ENCODE measurements at places on chromosomes 12 and 14.

DNA sequence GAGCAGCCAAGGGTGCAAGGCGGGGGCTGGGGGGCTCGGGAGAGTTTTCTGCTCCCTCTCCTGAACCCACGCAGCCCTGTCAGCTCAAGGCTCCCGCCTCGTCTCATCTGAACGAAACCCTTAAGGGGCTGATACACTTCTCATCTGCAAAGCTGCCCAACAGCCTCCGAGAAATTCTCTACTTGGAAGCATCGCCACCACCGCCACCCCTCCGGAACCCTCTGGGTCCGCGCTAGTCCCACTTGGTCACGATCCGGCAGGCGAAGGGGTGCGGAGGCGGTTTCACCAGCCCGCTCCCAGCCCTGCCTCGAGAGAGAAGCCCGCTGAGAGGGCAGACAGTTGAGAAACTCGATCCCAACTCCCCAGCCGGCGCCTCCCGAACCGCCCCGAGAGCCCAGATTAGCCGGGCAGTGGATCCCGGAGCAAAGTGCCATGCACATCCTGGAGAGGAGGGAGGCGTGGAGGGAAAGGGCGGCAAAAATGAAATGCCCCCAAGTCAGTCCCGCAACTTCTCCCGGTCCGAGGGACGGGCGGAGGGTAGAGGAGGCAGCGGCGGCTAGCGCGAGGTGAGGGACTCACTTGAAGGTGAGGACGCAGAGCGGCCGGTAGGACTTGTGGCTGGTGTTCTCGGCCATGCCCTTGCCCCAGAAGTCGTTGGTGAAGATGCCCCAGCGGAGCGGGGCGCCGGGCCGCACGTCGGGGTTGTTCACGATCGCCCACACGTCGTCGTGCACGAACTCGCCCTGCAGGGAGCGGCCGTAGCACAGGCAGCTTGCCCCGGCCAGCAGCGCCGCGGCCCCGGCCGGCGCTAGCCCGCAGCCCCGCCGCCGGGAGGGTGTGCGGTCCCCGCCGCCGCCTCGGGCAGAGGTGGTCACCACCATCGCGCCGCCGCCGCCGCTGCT, 620 bp downstream of the TMTC1 start:
- DNase-seq = no peak

GRCh38 chr12:88805692-88806091, 225.4 kb upstream of the KITLG start:
- no peak for DNase-seq

- DNase-seq = no peak
Measured at GRCh38 chr12:53677800-53678148, 1.9 kb upstream of the ATP5MC2 start.

- no peak for DNase-seq
Measured at GRCh38 chr14:91373591-91374254, 43.9 kb downstream of the CCDC88C start.

DNA sequence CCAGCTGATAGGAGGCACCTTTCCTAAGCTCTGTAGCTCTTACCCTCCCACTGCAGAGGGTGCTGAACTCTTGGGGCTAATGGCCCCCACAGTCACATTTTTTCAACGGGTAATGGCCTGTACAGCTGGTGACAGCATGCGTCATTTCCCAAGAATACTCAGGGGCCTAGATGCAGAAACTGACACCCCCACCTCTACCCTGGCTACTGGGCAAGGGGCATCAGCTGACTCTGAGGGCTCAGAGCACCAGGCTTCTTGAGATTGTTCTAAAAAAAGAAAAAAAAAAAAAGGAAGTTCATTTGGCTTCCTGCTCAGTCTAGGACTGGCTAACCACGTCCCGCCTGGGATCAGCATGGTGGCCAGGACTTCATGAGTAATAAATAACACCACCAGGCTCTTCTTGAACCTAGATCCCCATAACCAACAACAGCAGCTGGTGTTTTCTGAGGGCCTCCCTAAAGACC, 35.2 kb downstream of the ZFP36L1 start:
- DNase-seq = no peak

- DNase-seq = no peak
Measured at GRCh38 chr12:115213538-115214016, 529.6 kb upstream of the TBX3 start.

- no peak for DNase-seq
Measured at GRCh38 chr14:77322250-77322902, 1.5 kb downstream of the GSTZ1 start.

GRCh38 chr12:92029902-92030586, 115.6 kb downstream of the BTG1 start:
- DNase-seq = no peak

- no peak for DNase-seq
Measured at GRCh38 chr12:93970900-93971688, 177.3 kb upstream of the PLXNC1 start.

- no peak for DNase-seq
Measured at GRCh38 chr12:45893240-45893639, 97.1 kb downstream of the SCAF11 start.

GRCh38 chr12:53505555-53506449, 1.5 kb downstream of the NPFF start:
- DNase-seq = no peak

GRCh38 chr12:111249018-111249370, 119.9 kb downstream of the PHETA1 start:
- no peak for DNase-seq

DNA sequence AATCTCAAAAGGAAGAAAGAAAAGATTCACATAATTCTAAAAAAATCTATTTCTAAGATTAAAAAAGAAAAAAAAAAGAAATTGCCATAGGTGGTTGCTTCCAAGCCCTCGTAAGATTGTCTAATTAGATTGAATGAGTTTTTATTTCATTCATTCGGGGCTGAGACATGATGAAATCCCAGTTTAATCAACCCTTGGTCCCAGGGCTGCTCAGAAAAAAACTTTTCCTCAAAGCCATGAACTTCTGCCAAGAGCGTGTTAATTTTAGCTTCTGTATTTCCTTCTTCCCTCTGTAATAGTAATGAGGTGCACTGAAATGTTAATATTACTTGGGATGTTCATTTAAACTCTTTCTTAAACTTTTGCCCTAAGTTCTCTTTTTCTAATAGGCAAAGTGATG, 62.6 kb downstream of the TMEM132D start:
- no peak for DNase-seq

GRCh38 chr12:28802706-28803438, 346.2 kb upstream of the FAR2 start:
- no peak for DNase-seq

DNA sequence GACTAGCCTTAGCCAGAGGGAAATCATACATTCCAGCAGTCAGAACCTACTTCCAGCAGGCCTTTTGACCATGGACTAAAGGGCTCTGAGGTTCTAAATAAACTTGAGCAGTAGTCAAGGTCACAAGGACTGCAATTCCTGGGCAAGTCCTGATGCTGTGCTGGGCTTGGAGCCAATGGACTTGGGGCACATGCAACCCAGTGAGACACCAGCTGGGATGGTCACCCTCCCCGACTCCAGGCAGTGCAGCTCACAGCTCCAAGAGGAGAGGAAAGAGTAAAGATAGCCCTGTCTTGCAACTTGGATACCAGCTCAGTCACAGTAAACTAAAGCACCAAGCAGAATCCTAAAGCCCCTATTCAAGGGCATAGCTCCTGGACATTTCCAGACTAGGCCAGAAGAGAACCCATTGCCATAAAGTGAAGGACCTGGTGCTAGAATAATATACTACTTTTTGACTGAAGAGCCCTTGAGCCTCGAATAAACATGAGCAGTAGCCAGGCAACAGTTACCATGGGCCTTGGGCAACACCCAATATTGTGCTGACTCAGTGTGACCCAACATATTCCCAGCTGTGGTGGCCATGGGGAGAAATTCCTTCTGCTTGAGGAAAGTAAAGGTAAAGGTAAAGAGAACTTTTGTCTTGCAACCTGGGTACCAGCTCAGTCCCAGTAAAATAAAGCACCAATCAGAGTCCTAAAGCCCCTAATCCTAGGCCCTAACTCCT, 226.2 kb upstream of the CLEC14A start:
- no peak for DNase-seq

DNA sequence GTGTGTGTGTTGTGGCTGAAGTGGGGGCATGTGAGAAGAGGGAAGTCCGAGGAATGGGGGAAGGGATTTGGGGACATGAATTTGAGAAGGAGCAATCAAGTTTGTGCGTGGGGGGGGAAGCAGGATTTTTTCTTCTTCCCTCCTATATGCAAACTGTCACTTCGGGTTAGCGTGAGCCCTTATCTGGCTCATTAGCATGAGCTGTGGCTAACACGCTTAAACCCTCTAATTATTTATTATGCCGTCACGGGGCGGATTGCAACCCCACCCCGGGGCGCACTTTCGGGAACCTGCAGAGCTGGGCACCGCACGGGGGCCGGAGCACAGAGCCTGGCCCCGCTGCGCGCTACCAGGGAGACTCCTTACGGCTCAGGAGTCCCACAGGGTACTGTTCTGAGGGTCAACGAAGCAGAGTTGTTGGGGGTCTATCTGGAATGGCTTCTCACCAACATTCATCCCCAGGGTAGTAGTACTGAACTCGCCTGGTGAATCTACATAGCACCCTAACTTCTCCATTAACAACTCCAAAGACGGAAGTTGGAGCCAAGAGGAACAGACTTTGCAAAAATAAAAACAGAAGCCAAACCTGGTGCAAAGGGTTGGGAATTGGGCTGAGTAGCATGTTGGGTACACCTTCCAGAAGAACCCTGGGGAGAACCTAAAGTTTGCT, 6.4 kb upstream of the ASCL1 start:
- no peak for DNase-seq

GRCh38 chr14:104076743-104077142, 8.8 kb upstream of the ASPG start:
- DNase-seq = no peak

DNA sequence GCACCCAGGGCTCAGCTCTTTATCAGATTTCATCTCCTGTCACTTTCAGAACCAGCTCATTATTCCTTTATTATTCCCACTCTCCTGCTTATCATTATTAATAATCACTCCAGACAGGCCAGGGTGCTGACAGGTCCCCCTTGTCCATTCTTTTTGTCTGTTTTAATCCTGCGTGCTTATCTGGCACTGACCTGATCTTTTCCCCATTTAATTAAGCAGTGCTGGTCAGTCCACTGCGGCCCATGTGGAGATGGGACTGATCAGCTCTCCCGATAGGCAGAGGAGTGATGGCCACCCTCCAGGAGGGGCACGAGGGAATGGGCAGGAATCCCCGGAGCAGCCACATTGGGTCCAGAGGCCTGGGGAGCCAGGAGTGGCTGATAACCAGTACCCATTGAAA, 55.5 kb upstream of the GPATCH2L start:
- no peak for DNase-seq

- DNase-seq = no peak
Measured at GRCh38 chr14:64708148-64709004, 4.2 kb downstream of the PLEKHG3 start.

- no peak for DNase-seq
Measured at GRCh38 chr12:80714846-80715245, 1.9 kb upstream of the MYF5 start.

DNA sequence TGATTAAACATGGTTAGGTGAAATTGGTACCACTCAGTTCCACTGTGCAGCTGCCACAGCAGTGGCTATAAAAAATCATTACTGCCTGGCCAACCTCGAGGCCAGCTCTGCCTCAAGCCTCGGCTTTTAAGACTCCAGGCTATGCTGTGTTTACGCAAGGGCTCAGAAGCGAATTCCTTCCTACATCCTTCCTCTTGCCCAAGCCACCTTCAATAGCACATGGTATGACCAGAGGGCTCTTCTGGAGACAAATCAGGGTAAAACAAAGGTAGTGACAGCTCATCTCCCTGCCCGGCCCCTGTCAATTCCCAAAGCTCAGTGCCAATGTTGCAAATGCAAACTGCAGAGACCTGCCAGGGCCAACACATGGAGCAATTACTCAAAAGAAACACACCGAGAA, 31.9 kb downstream of the NUAK1 start:
- no peak for DNase-seq

DNA sequence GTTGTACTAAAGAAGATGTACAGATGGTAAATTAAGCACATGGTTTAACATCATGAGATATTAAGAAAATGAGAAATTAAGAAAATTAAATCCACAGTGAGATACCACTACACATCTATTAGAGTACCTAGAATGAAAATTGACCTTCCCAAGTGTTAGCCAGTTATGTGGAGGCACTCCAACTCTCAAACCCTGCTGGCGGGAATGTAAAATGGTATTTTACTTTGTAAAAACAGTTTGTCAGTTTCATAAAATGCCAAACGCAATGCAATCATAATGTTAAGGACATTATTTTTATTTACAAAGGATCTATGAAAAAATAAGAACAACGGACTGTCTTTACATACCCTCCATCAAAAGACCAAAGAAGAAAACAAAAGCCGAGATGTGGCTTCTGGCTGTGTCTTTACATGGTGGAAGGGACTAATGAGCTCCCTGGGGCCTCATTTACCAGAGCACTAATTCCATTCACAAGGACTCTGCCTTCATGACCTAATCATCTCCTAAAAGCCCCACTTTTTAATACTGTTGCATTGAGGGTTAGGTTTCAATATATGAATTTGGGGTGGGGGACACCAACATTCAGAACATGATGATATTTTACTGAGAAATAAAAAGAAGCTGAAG, 1178.7 kb downstream of the AACS start:
- DNase-seq = no peak

DNA sequence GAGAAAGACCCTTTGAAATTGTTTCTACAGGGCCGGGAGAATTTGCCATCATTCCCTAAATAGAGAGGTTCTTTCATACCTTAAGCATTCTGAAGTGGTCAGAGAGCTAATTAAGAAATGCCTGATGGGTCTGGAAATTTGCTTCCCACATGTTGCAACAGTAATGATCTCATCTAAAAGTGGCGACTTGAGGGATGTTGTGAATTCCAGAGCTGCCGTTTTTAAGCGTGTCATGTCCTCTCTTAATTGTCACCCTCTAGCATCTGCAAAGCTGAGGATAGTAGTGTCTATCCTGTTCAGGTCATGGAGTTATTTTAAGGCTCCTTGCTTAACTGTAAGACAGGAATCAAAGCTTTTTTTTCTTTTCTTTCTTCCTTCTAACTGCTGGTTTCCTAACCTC, 60.4 kb downstream of the FOS start:
- DNase-seq = no peak

DNA sequence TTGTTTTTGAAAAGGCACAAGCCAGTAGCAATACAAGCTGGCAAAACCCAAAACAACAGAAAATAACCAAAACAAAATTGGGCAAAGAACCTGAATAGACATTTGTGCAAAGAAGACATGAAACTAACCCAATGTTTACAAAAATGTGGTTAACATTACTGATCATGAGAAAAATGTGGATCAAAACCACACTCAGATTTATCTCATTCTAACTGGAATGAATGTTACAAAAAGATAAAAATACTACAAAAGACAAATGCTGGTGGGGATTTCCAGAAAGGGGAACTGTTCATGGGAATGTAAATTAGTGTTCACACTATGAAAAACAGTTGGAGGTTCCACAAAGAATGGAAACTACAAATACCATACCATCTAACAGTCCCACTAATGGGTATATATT, 26.6 kb downstream of the ASCL4 start:
- no peak for DNase-seq
